Stimulated activated CD8-positive, alpha-beta memory T cell treated with anti-CD3 and anti-CD28 coated beads, Interleukin-15, amount 100 ng/mL, for 24 hours (primary cell): ENCODE measurements at places on chromosomes 12 and 14.

DNA sequence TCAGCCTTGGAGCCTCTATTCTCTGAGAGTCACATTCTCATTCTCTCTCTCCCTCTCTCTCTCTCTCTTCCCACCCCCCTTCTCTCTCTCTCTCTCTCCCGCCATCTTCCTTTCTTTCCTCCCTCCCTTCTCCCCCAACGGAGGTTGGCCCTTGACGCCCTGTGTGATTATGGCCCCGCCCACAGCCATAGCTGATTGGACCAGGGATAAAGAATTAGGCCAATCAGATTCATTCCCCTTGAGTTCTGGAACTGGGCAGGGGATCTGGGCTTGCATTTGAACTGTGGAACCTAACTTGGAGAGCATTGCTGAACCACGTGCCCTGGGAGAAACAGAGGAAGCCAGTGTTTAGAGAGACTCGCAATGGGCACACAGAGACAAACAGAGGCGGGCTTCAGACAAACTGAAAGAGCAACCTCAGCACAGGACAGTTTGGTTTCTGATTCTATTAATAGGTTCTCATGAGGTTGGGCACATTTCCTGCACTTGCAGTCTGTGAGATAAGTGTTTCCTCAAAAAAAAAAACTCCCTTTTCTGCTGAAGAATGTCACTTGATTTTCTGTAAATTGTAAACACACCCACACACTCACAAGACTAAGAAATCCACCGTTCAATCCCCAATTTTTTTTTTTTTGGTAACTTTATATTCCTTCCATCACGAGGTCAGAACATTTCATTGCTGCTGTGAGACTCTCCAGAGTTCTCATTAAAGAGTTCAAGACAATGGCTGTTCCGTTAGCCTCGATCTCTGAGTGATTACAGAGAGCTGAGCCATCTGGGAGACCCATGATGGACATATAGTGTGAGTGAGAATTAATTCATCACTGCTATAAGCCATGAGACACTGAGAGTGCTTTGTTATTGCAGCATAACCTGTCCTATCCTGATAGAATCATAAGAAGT, 3.5 kb upstream of the P2RX7 start:
- peak; percentile 51 for DNase-seq

DNA sequence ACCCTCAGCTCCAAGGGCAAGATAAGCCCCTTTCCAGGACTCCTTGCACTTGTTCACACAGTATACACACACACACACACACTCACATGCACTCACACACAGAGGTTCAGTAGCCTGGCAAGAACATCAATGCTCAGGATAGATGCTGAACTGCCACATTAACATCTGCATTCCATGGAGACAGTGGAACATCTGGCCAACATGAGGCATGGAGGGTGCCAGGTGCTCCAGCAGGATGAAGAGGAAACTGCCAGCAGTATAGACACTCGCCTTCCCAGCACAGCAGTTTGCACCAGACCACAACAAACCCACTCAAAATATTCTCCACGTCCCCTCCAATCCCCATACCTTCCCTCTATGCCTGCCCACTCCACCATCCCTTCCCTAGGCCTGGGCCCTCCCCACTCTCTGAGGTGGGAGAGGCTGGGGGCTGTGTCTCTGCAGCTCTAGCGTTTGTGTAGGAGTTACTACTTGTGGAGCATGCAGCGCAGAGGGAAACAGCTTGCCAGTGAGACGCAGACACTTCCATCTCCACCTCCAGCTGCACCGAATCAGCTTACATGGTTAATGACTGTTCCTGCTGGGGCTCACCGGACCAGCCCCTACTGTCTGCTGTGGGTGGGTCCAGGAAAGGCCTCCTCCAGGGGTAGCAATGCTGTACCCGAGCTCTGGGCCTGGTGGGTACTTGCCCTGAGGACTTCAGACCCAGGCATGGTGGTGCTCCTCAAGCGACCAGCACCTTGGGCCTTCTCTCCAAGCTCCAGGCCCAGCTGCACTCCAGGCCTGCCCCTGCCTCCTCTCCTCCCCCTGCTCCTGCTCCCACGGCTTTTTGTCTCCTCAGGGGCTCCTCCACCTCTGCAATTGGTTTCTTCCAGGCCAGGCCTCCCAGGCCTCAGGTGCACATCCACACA, 18.6 kb upstream of the PLEKHG3 start:
- no peak for DNase-seq

DNA sequence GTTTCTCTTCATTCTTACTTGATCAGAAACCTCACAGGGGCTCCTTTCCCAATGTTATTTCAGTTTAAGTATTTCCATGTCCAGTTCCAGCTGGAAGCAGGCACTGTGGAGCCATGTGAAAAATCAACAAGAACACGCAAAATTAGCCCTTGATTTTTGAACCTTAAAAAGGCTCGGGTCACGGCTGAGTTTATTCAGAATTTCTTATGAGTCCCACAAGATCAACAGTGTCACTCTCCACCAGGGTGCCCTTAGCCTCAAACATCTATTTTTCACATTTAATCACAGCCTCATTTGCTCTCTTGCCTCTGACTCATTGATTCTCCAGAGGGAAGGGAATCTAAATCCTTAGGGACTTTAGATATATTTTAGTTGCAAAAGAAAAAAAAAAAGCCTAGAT, 157.7 kb upstream of the AVPR1A start:
- no peak for DNase-seq

- no peak for DNase-seq
Observed at GRCh38 chr12:64701283-64701682, 57.9 kb downstream of the GNS start.

GRCh38 chr14:92160619-92161018, 38.9 kb downstream of the CPSF2 start:
- DNase-seq, result no peak

GRCh38 chr12:113246478-113247122, 25.3 kb downstream of the TPCN1 start:
- DNase-seq, result no peak

- DNase-seq, result no peak
Observed at GRCh38 chr12:19036673-19037357, 92.7 kb upstream of the PLEKHA5 start.

DNA sequence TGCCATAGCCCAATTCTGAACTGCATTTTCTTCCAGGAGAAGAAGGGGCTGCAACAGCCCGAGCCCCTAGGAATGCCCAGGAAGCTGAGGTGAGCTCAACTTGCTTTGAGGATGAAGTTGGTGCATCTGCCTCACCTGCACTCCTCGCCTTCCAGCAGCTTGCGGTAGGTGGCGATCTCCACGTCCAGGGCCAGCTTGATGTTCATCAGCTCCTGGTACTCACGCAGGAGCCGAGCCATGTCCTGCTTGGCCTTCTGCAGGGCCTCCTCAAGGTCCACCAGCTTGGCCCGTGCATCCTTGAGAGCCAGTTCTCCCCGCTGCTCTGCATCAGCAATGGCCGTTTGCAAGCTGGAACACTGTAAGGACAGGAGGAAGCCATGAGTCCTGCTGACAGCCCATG, 6.0 kb downstream of the KRT75 start:
- DNase-seq, result no peak

DNA sequence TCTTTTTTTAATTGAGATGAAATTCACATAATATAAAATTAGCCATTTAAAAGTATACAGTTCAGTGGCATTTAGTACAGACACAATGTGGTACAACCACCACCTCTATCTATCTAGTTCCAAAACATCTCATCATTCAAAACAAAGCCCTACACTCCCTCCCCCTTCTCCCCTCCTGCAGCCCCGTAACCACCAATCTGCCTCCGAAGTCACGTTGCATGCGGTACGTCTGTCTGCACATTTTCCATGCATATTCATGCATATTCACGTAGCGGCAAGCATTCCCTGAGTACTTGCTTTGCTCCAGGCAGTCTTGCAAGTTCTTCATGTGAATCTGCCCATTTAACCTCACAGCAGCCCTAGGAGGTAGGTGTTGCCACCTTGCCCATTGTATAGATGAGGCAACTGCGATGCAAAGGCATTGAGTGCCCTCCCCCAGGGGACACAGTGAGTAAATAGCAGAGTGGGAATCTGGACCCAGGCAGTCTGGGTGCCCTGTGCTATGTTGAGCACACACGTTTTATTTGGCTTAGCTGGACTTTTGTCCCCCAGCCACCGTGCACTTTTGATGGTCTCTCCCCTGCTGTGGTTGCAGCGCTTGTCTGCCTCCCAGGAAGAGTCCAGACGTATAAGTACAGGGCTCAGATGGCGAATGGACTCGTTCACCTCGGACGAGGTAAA, 43.4 kb downstream of the RIN3 start:
- no peak for DNase-seq

DNA sequence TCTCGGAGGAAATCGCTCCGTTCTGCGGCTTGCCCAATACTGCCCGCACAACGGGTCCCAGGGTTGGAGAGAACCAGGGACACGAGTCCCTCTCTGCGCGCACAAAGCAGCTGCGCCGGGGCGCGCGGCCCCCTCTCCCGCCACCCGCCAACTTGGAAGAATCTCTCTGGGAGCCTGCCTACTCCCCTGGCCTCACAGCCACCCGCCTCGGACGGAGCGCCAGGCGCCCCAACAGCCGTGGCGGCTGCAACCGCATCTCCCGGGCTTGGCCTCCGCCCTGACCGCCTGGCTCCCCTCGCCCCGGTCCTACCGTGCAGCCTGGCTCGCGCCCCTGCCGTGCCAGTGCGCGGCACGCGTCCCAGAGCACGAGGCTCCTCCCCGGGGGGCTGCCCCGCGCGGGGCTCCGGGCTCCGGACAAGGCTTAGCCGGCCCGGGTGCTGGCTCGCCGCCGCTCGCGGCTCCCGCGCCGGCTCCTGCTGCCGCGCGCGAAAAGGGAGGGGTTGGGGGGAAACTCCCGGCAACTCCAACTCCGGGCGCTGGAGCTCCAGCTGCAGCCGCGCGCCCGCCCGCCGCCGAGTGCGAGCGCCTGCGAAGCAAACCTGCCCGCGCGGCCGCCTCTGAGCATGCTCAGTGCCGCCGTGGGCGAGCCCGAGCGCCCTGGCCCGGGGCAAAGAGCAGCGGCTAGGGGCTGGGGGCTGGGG, at the start of gene STXBP6:
STXBP6 (minus strand) TSS at position 580 of the 701 bp plus-strand sequence. CDS start 75,329 bp downstream, outside the sequence.
- DNase-seq, result no peak

- DNase-seq, result no peak
Observed at GRCh38 chr12:118089782-118090181, 14.0 kb downstream of the VSIG10 start.

DNA sequence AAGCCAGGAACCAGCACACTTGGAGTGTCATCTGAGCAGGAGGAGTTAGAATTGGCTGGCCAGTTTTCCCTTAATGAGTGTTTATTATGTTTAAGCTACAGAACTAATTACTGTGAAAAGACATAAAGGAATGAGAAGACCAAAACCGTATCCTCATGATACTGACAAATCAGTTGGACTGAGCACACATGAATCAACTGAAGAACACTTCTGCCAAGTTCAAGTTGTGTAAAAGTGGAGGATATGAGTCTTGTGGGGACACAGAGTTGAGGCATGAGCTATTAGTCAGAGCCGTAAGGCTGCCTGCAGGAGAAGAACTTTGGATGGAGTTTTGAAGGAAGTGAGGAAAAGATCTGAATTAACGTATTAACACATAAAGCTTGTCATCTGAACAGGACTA, 43.1 kb downstream of the HMGA2 start:
- no peak for DNase-seq

DNA sequence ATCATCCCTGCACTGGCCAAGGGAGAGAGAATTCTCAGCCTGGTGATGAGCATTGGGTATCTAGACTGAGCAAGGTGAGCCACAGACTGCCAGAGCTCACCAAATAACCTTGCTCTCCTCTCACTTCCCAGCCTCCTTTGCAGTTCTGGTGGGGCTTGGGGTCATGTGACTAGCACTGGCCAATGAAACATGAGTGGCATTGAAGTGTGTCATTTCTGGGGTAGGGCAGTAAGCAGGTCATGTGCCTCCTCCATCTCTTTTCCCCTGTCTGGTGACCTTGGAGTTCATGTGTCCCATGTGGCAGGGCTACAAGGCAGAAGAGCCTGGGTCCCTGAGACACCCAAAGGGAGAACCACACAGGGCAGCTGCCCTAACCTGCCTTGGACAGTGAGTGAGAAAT, 3.6 kb upstream of the KRT72 start:
- no peak for DNase-seq

DNA sequence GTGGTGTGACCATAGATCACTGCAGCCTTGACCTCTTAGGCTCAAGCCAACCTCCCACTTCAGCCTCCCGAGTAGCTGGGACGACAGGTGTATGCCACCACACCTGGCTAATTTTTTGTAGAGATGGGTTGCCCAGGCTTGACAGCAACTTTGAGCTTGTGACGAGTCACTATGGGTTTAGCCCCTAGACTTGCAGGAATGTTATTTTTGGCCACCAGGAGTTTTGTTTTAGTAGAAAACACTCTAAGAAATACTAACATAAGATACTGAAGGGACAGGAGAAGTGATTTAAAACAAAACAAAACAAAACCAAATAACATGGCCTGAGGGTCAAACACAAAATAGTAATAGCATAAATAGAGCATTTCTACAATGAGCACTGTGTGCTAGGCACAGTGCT, 26.4 kb downstream of the SETD3 start:
- DNase-seq, result no peak

DNA sequence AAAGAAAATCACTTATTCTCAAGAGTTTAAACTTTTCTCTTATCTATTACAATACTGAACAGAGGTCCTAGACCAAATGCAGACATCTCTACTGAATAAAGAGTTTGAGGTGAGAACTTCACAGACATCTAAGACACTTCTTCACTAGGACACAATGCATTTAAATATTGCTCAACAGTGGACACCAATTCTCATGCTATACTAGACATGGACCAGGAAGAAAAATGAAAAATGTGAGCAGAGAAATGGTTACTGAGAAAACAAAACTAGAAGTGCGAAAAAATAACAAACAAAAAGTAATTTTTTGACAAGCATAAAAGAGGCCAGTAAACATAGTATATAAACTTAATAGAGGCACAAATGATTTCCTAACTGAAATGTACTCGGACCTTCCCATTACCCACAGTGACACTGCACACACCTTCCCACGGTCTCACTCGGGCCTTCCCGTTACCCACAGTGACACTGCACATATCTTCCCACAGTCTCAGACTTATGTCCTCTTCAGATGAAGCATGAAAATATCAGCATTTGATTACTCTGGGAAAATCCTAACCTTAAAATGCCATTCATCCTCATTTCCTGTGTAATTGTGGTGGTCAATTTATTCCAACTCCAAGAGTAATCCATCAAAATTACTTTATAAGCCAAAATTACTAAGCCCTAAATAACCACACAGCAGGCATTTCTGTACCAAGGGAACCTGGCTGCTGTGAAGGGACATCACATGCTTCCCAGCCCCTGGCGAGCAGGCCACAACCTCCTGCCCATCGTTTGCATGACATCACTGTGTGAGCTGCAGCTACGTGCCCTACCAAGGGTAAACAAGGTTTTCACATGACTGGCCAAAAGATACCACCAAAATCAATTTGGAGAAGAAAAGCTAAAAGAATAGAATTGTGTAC, 6.4 kb downstream of the SLC15A4 start:
- DNase-seq, result no peak
